ENCODE measurements at places on chromosomes 2 and 18.

GRCh38 chr18:48030616-48031480 is 100.4 kb upstream of the SMAD2 start:
- no peak for DNase-seq

DNA sequence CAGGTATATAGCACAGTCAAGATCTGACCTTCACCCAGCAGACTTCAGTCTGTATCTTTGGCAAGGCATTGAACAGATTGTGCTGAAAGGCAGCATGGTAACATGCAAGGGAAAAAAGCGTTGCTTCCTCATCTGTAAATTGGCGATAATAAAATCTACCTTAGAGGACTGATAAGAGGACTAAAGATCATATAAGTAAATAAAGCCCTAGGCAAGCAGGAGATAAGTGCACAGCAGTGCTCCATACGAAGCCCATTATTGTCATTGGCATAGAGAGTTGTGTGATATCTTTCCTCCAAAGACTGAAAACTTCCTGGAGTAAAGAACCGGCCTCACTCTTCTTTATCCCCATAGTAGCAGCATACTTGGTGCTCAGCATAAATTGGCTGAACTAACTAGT is 162.6 kb downstream of the ANKRD44 start:
- DNase-seq, result no peak

DNA sequence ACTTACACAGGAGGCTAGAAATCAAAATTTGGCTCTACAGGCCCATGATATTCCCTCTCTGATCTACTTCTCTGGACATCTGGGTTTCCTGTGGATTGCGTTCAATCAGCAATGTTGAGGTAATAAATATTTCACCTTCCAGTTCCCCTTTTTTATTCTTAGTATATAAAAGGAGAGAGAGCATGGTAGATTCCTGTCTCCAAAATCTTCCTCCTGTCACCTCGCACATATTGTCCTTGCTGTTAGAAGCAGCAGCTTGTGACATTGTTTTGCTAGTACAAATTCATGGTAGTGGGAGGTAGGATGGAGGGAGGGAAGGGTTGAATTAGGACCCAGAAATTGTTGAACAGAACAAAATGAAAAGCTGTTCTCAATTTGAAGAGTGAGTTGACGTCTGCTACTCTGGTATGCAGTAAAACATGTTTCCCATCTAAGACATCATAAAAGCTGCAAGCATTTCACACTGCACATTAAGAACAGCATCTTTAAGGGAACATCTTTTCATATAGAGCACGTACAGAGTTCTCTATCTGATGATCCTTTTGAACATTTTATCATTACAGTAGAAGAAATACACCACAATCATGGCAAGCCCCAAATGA is 156.4 kb downstream of the RDH14 start:
- DNase-seq, result no peak

- no peak for DNase-seq
Measured at GRCh38 chr2:120863146-120863545, 127.5 kb downstream of the GLI2 start.

DNA sequence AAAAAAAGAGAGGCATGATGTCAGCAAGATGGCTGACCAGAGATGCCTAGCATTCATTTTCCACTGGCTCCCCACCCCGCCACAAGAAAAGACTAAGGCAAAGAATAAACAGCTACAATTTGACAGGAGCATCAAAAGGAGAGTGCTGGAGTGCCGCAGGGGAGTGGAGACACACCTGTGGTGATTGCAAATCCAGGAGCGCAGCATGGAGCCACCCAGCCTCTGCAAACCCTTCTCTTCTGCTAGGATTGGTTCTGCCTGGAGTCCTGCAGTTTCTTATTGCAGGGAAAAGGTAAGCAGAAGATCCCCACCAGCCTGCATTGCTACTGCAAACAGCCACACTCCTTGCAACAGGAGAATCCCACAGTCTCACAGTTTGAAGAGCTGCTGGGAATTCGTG is 26.1 kb downstream of the BOLL start:
- no peak for DNase-seq

DNA sequence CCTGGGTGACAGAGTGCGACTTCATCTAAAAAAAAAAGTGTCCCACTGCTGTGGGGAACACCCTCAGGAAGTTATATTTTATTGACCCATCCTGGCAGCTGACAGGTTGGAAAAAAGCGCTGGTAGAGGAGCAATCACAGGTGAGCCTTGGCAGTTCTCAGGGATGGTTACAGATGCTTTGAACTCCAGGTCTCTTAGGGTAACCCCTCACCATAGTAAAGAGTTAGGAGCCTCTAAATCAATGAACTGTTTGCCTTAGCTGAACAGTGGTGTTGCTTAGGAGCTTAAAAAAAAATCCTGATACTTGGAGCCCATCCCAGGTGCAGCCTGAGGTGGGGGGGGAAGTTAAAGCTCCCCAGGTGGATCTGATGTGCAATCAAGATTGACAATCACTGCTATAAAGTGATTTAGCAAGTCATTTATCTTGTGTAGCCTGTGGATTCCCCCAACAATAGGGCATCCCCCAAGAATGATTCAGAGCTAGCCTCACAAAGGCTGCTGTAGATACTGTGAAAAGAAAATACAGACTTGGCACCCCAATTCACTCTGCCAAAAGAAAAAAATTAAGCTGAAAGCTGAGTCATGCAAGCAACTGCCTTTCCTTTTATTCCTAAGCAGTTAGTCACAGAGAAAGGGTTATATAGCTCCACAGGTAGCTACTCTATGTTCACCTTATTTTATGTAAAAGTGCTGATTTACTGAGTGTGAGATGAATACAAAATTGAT is 14.8 kb downstream of the SLC16A14 start:
- no peak for DNase-seq

GRCh38 chr2:102768892-102769291 is 7.1 kb downstream of the TMEM182 start:
- no peak for DNase-seq

GRCh38 chr2:137009953-137010352 is 244.6 kb downstream of the THSD7B start:
- DNase-seq, result no peak
